ENCODE measurements at places on chromosomes 3 and 15.

DNA sequence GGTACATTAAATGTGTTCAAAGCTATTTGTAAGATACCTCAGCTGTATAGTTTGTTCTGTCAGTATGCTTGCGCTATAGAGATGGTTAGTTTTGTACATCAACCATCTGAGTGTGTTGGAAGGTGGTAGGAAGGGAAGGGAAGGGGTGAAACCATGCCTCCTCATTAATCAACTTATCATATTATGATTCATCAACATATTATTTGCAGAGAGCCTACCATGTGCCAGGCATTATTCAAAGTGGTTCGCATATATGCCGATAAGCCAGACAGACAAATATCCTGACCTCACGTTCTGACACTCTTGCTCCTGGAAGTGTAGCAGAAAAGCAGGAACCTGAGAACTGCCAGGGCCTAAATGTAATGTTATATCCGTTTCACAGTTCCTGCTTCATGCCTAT is 248.1 kb upstream of the NR2E3 start:
- DNase-seq: no peak

DNA sequence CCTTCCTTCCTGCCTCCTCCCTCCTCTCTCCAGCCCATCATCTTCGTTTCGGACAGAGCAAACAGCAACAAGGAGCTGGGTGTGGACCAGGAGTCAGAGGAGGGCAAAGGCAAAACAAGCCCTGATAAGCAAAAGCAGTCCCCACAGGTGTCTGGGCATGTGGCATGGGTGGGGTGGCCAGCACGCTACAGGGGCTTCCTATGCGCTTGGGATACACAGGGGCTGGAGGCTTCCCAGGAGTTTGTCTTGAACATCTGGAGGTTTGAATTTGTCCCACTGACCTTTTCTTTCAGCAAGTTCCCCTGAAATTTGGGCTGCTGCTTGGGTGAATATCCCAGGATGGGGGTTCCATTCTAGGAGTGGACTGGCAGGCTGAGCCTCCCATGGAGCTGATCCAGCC is 48.9 kb downstream of the CAPN3 start:
- no peak for DNase-seq

GRCh38 chr15:67850994-67851571 is 11.2 kb upstream of the RNU6-1 start:
- no peak for DNase-seq

DNA sequence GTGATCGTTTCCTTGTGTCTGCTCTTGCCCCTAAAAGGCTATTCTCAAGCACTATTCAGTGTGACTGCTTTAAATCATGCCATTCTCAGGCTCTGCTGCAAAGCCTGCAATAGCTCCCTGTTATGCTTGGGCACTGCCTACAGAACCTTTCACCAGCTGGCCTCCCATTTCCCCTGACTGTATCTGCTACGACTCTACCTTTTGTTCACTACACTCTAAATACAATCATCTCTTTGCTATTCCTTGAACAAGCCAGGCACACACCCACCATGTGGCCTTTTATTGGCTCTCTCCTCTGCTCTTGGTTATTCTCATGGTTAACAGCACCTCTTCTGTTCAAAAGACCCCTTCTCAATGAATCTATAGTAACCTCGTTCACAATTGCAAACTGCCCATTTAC is 29.6 kb upstream of the FNDC3B start:
- no peak for DNase-seq

GRCh38 chr15:78944669-78945407 is at the start of gene CTSH:
CTSH (minus strand) TSS chr15:78945046; CDS start chr15:78944981, 65 bp downstream.
- peak; percentile 72 for DNase-seq

- DNase-seq: no peak
Measured at GRCh38 chr3:42441791-42442190, 31.4 kb upstream of the LYZL4 start.

DNA sequence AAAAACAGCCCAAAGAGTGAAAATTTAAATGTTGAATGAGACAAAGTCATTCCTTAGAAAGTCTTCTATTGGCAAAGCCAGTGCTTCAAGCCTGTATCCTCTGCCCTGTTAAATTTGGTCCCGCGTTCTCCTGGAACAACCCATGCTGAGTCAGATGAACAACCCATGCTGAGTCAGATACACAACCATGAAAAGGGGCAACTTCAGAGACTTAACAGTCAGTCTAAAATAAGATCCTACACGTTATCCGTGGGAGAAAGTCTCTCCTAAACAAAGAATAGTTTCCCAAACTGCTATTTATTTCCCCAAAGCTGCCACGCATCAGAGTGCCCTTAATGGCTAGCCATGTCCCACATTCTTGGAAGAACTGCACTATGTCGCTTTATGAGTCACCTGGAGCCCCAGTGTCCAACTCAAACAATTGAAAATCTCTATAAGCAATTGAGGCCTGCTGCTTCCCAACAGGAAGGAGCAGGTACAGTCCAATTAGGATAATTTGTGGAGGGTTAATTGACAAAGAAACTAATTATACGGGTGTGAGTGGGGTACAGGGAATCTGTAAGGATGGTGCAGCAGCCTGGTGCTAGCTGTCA is 66.1 kb downstream of the WHAMM start:
- DNase-seq: no peak

GRCh38 chr3:31472479-31473390 is 60.0 kb upstream of the STT3B start:
- no peak for DNase-seq

DNA sequence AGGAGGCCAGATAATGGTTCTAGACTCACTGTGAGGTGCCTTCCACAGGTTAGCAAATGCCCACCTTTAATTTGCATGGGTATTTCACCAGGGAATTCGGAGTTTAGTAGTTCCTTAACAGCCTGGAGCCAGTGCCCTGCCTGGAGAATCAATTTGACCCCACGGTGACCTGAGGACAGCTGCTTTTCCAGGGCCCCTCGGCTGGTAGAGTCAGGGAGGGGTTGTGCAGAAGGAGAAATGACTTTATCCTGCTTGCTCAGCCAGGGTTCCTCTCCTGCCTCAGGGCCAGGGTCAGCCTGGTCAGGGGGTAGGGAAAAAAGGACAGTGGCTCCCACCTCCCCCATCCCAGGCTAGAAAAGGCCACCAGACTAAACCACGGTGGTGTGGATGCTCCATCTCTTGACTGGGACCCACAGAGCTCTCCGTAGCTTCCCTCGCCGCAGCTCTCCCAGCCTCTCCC is 12.0 kb downstream of the DLL4 start:
- DNase-seq: no peak

DNA sequence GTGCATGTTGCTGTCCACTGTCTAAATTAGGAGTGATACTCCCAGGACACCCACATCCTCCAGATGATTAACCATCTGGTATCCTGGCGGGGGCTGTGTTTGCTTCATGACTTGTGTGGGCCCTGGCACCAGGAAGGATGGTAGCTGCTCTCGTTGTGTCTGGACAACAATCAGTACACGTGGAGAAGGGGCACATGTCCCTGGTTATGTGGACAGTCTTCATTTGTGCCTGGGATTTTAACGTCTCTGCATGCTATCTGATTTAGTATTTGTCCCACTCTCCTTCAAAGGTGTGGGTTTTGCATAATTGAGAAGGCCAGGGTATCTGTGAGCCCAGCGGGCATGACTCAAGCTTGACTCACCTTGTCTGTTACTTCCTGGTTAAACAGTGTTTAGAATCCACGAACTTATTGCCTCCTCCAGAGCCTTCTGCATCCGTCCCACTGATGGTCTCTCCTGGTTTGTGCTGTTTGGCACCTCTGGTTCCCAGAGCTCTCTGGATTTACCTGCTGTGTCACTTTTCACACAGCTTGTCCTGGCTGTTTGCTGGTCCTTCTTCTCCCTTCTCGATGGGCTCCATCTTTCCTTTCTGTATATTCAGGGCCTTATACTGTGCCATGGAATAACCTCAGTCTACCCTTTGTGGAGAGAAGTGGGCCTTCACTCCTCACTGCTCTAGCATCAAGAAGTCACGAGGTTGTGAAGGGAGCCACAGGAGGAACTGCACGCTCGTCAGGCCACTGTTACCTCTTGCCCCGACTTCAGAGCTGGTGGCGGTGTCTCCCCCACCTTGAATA is 32.5 kb downstream of the ARNT2 start:
- no peak for DNase-seq

DNA sequence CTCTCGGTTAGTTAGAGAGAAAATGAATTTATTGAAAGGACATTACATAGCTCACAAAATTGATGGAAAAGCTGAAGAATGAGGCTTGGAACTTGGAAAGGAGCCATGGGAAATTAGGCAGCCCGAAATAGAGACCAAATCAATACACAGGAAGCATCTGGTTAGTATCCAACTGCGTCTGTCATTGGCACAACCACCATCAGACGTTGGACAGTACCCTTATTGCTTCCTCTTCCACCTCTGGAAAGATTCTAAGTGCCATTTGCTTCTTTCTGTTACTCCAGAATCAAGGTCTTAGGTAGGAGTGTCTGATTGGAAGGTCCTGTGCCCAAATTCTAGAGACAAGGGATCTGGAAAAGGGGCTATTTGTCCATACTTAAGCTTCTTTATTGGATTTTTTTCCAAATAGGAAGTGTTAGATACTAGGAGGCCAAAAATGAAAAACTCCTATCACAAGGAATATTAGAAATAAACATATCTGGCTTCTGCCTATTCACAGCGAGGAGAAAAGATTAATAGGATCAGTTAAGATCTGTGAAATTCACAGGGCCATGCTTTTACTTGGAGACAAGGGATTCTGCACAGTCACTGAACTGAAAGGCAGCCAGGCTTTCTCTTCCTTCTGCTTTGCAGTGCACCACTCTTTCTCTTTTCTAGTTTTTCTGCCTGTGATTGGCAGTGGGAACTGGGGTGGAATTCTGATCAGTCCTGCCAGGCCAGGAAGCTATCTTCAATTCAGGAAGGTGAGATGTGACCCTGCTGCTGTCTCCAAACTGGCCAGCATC is 10.7 kb upstream of the HACD2 start:
- no peak for DNase-seq

GRCh38 chr3:122272879-122273278 is 52.2 kb upstream of the CSTA start:
- no peak for DNase-seq

DNA sequence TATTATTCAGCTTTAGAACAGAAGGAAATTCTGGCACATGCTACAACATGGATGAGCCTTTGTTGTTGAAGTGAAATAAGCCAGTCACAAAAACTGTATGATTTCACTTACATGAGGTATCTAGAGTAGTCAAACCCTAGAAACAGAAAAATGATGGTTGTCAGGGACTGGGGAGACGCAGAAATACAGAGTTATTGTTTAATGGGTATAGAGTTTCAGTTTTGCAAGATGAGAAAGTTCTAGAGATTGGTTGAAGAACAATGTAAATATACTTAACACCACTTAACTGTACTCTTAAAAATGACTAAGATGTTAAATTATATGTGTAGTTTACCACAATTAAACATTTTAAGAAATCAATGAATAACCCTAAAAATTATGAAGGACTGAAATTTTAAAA is 15.8 kb downstream of the SPTSSB start:
- no peak for DNase-seq
